ENCODE measurements at places on chromosomes 13 and 19.

- no peak for DNase-seq
Observed at GRCh38 chr13:49098198-49098597, 121.9 kb upstream of the MLNR start.

- DNase-seq: peak; percentile 71
Observed at GRCh38 chr19:23283925-23284324, 33.7 kb upstream of the ZNF724 start.

GRCh38 chr19:48965806-48966540, 864 bp downstream of the FTL start:
- DNase-seq: peak; percentile 89

- DNase-seq: no peak
Observed at GRCh38 chr13:87208636-87209035, 462.5 kb upstream of the SLITRK5 start.

- no peak for DNase-seq
Observed at GRCh38 chr13:23771956-23772355, 117.2 kb downstream of the MIPEP start.

DNA sequence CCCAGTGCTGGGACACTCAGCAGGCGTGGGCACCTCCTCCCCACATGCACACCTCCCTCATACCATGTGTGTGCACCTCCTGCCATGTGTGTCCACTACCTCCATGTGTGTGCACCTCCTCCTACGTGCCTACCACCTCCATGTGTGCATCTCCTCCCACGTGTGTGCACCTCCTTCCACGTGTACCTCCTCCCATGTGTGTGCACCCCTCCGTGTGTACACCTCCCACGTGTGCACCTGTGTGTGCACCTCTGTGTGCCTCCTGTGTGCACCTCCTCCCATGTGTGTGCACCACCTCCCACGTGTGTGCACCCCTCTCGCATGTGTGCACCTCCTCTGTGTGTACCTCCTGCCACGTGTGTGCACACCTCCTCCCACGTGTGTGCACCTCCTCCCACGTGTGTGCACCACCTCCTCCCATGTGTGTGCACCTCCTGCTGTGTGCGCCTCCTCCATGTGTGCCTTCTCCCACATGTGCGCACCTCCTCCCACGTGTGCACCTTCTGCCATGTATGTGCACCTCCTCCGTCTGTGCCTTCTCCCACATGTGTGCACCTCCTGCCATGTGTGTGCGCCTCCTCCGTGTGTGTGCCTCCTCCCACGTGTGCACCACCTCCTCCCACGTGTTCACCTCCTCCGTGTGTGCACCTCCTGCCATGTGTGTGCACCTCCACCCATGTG, 6.1 kb upstream of the C13orf46 start:
- no peak for DNase-seq

DNA sequence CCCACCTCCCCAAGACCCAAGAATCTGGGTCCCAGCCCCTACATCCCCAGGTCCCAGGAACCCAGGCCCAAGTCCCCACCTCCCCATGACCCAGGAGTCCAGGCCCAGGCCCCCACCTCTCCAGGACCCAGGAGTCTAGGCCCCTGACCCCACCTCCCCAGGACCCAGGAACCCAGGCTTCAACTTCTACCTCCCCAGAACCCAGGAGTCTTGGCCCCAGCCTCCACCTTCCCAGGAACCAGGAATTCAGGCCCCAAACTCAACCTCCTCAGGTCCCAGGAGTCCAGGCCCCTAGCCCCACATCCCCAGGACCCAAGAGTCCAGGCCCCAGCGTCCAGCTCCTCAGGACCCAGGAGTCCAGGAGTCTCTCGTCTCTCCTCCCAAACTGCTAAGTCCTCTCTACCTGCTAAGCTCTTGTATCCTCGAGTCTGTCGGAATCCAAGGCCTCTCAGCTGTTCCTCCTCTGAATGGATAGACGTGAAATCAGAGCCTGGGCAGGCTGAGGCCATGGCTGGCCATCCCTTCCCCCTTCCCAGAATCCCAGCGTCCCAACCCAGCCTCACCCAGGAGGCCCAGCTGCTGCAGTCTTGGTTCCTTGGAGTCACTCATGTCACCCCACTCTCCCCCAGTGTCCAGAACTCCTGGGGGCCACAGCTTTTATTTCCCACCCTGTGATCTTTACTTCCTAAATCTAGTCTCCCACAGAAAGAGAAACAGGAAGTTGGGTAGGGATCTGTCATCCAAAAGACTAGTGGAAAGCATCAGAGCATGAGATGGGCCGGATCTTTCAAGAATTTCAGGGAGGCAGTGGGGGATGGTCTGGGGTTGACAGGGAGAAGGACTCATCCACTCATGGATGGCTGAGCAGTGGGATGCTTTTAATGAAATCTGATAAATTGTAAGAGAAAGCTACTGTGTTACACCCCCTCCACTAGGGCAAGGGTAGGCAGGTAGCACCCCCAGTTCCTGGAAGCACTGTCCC, at the start of gene CD209:
Gene CD209 (minus strand): TSS at position 632 of the 982 bp plus-strand sequence. CDS start 23 bp downstream, at position 609.
- DNase-seq: no peak

- DNase-seq: no peak
Observed at GRCh38 chr19:31572102-31572975, 223.1 kb upstream of the TSHZ3 start.

DNA sequence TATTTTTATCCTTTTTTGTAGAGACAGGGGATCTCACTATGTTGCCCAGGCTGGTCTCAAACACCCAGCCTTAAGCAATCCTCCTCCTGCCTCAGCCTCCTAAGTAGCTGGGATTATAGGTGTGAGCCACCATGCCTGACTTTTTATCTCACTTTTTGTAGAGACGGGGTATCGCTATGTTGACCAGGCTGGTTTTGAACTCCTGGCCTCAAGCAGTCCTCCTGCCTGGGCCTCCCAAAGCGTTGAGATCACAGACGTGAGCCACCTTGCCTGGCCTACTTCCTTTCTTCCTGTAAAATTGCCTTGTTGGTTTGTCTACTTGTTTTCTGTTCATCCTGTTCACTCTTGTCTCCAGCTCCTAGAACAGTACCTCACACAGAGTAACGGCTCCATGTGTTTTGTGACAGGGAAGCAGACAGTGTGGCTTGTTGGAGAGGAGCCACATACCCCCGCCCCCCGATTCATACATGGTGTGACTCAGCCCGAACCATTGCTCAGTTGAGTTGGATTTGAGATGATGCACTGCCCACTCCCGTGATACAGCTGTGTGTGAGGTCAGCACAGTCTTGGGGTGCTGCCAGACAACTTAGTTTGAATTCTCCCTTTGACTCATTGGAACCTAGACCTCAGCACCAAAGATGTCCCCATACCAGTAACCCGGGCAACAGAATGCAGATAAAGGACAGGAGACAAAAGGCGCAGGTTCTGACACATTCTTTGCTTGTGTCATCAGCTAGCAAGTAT, 34.2 kb downstream of the GPR42 start:
- peak; percentile 47 for DNase-seq

- DNase-seq: no peak
Observed at GRCh38 chr19:14368011-14368513, 13.2 kb upstream of the ADGRE5 start.

GRCh38 chr19:11963566-11964355, 1.1 kb upstream of the ZNF763 start:
- DNase-seq: peak; percentile 80

GRCh38 chr13:71801781-71802180, 65.2 kb downstream of the DACH1 start:
- DNase-seq: no peak

- peak; percentile 65 for DNase-seq
Observed at GRCh38 chr19:46746281-46747057, at the start of gene STRN4. Gene STRN4, minus strand, starts transcription at chr19:46746450. Its CDS starts 20 bp downstream, at chr19:46746430.

- no peak for DNase-seq
Observed at GRCh38 chr19:33390101-33390907, 16.8 kb downstream of the CEBPG start.

All from stimulated activated CD4-positive, alpha-beta T cell treated with anti-CD3 and anti-CD28 coated beads, Interleukin-2, amount 100 ng/mL, for 24 hours (primary cell).